ENCODE measurements at places on chromosomes 1 and 21.
A peak's percentile ranks its signal among the peaks of the same experiment; 100 is the strongest.

GRCh38 chr1:15583016-15583706 is 1.7 kb downstream of the AGMAT start:
- no peak for DNase-seq

DNA sequence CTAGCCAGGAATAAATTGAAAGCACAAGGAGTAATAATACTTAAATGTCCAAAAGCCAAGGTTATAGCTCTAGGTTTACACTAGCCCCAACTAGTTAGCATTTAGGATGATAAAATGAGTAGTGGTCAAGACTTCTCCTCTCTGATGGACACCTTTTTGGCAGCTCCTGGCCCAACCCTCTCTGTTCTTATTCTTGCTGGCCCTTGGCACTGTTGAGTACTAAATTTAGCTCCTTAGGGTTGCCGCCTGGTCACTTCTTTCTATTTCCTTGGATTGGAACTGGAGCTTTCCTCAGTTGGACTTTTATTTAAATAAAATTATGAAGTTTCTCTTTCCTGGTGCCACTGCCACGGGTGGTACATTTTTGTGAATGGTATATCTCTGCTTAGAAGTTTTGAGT is 28.3 kb downstream of the ARID1A start:
- DNase-seq: no peak

DNA sequence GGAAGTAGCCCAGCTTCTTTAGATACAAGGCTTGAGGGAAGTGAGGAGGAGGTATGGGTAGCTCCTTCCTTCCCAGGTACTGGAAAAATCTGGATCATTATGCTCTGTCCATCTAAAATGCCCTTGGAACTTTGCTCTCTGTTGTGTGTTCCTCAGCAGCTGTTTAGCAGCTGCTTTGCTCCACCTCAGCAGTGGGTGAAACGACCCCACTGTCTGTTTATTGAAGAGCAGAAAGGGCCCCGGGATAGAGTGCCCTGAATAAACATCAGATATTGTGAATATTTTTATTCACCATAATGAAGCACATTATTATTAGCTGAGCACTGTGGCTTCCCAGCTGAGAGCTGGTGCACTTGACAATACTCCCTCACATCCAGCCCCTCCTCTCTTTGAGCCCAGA is 237.9 kb downstream of the PBX1 start:
- DNase-seq: no peak

DNA sequence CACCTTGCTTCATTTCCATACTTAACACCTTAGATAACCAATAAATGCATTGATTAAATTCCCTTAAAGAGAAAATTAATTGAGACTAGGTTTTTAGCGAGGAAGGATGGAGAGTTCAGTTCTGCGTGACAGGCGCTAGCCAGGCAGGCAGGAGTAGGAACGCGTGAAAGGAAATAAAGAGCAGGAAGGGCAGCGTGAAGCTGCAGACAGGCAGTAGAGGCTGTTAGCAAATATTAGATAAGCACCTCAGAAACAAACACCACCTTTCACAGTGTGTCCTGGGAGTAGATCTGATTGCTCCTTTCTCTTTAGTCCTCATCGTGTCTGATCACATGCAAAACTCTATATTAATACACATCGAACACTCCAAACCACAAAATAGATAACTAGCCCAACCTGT is 282.7 kb upstream of the ADGRL2 start:
- no peak for DNase-seq

- no peak for DNase-seq
These were observed 8.5 kb upstream of the MRPS15 start for GRCh38 chr1:36472656-36473055.

- DNase-seq: no peak
These were observed 65.5 kb upstream of the BACH1 start for GRCh38 chr21:29233256-29233546.

GRCh38 chr1:21494196-21494595 is 15.0 kb upstream of the ALPL start:
- DNase-seq: no peak

DNA sequence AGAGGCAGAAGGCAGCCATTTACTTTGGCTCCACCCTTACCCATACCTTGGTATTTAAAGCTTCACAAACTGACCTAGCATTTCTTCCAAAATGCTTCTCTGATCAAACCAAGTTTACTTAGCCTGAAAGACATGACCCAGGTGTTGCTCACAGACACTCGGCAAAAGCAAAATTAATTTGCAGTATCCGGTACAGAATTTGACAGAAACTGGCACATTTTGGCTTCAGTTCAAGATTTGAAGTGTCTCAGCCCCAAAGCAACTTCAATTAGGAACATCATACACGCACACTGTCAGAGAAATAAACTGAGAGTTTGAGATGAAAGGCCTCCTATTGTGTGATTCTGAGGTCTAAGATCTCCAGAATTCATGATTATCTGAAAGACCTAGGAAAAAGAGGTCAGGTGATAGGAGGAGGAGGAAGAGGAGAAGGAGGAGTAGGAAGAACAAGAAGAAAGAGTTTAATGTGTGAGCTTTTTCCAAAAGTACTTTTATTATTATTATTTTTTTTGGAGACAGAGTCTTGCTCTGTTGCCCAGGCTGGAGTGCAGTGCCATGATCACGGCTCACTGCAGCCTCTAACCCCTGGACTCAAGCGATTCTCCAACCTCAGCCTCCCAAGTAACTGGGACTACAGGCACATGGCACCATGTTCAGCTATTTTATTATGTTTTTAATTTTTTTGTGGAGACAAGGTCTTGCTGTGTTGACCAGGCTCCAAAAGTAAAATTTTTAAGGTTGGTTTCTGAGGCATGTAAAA is 143.6 kb downstream of the SLC45A1 start:
- DNase-seq: no peak

DNA sequence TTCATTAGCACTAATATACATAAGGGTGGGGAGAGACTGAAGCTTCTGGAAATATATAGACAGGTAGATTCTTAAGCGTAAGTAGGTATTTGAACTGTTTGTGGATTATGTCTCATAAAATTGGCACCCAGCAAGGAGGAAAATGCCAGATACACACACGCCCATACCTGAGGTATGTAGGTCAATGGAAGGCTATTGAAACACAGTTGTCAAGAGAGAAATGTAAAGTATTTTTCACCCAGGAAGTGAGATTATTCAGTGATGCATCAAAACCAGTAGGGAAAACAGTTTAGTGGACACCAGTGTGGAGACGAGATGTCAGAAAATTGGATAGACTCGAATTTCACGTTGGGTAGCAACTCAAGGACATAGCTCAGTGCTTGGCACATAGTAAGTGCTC is 4.7 kb upstream of the RSPH1 start:
- DNase-seq: no peak

GRCh38 chr1:54335011-54335754 is 71.0 kb downstream of the SSBP3 start:
- DNase-seq: no peak

DNA sequence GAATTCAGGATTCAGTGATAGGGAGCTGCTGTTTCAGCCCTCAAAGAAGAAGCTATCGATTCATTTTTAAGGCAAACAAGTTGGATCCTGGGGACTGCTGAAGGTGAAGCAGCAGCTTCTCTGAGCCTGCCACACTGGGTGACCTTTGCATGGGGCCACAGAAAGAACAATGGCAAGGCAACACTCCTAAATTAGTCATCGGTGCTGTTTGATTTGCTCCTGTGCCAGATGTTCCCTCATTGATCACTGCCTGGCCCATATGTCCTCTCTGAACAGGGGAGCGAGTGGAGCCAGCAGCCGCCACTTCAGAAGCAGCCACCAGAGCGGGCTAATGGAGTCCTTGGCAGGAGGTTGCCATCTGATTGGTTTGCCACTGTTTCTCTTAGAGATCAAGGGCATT is 391.5 kb downstream of the NTNG1 start:
- DNase-seq: no peak

- DNase-seq: no peak
These were observed 1912.9 kb downstream of the MRPL39 start for GRCh38 chr21:23694390-23694789.

GRCh38 chr1:103517380-103518047 is 8.0 kb upstream of the RNPC3 start:
- no peak for DNase-seq

DNA sequence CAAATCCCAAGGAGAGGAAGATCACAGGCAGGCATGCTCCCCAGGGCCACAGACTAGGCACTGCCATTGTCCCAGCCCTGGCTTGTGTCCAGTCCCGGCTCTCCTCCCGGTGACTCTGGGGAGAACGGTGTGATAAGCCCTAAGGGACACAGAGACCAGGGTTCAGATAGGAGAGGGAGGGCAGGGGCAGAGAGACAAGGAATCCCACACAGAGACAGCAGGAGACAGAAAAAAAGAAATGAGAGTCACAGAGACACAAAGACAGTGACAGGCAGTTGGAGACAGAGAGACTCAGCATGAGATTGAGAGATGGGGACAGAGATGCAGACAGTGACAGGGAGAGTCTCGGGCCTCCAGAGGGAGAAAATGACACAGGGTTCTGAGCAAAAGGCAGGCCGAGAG is 361 bp downstream of the INSRR start:
- DNase-seq: no peak

DNA sequence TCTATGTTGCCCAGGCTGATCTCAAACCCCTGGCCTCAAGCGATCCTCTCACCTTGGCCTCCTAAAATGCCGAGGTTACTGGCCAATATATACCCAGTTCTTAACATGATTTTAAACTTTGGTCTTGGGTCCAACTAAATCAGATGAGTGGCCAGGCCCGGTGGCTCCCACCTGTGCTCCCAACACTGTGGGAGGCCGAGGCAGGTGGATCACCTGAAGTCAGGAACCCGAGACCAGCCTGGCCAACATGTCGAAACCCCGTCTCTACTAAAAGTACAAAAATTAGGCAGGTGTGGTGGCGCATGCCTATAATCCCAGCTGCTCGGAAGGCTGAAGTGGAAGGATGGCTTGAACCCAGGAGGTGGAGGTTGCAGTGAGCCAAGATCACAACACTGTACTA is 29.6 kb downstream of the TOMM20 start:
- no peak for DNase-seq

- DNase-seq: no peak
These were observed 59.9 kb downstream of the VANGL2 start for GRCh38 chr1:160460214-160460642.

DNA sequence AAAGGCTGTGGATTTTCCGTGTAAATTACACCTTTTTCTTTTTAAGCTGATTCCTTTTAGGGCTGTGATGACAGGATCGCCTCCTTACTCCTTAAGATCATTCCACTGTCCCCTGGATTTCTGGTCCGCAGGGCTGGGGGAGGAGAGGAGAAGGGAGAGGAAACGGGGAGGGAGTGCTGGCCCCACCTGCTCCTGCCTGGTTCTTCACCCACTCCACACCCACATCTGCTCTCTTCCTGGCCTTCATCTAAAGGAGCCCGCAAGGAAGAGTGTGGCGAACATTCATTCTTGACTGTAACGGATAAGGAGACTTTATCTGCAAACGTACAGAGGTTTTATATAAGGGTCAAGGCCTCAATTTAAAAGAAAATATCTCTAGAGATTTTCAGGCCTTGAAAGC is 242.0 kb downstream of the RHOU start:
- DNase-seq: no peak

DNA sequence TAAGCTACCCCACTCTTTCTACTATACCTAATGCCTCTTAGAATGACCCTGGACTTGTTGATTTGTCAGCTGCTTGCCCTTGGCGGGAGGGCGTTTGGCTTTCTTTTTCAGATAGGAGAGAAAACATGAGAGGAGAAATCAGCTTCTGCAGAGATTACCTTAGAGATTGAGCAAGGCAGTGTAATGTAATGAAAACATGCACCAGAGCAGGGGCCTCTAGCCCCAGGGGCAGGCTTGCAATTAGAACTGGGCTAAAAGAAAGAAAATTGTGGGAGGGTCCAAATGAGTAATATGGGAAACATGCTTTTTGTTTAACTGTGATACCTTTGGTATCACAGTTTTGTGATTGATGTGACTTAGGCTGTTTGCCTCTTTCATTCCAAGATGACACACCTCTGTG is 89.7 kb downstream of the PBX1 start:
- no peak for DNase-seq

- no peak for DNase-seq
These were observed 42.4 kb upstream of the TENT5C start for GRCh38 chr1:117563492-117563875.

DNA sequence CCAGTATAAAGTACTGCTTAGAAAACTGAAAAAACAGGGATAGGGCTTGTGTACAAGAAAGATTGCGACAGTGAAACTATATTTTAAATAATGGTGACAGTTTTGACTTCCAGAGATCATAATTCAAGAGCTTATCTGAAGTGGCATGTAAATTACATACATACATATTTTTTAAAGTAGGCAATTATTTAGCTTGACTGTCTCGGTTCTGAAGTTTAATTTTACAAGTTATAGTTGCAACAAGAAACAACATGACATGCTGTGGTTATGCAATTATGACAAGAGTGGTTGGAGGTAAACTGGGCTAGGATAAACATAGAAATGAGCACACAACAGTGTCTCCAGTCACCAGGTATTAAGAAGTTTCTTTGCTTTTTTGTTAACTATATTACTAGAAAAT is 4.1 kb downstream of the C1orf21 start:
- no peak for DNase-seq

GRCh38 chr1:201585901-201586300 is 47.0 kb downstream of the NAV1 start:
- no peak for DNase-seq

- DNase-seq: no peak
These were observed 156.2 kb downstream of the TPR start for GRCh38 chr1:186218654-186219352.

- no peak for DNase-seq
These were observed 26.4 kb upstream of the RGS16 start for GRCh38 chr1:182630586-182630985.

DNA sequence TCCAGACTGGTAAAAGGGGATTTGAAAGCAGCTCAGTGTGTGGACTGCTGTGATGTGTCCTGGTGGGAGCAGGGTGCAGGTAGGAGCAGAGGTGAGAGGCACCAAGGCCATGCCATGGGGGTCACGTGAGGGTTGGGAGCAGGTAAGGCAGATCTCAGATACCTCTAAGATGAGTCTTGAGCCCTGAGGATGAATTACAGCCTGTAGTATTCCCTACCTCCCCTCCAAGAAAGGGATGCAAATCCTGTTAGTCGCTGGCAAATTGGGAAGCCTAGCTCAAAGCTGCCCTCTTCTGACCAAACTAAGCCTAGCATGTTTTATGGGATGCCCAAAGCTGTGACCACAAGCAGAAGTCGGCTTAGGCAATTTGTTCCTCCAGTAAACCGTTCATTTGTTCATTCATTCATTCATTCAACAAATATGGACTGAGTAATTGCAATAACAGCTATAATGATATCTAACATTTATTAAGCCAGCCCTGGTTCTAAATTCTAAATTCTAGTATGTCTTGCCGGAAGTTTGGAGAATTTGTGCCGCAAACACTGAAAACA is 3.9 kb upstream of the NUAK2 start:
- DNase-seq: peak; percentile 60

DNA sequence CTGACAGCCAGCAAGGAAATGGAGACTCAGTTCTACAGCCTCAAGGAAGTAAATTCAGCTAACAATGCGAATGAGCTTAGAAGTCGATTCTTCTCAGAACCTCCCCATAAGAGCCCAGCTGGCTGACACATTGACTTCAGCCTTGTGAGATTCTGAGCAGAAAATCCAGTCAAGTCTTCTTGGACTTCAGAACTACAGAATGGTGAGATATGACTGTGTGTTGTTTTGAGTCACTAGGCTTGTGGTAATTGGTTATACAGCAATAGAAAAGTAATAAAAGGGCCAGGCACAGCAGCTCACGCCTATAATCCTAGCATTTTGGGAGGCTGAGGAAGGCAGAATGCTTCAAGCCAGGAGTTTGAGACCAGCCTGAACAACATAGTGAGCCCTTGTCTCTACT is 161.8 kb upstream of the IVNS1ABP start:
- no peak for DNase-seq

- DNase-seq: no peak
These were observed 92.6 kb downstream of the TPR start for GRCh38 chr1:186282466-186282865.

GRCh38 chr1:53128401-53128800 is 14.0 kb downstream of the SLC1A7 start:
- no peak for DNase-seq
